ENCODE measurements at places on chromosomes 2 and 18. TPM values are rescaled to one million over a fixed set of nuclear protein-coding genes. Genes with fewer than 3 reads are reported as not detected.

GRCh38 chr2:10346929-10347561 lies 44.3 kb downstream of the HPCAL1 start:
- no peak for DNase-seq

GRCh38 chr2:16553226-16553625 lies 112.4 kb downstream of the CYRIA start:
- DNase-seq, result peak; percentile 15

- DNase-seq, result peak; percentile 44
Observed at GRCh38 chr2:10434886-10435819, 13.0 kb downstream of the ODC1 start.

- no peak for DNase-seq
Observed at GRCh38 chr18:42921226-42921737, 194.2 kb downstream of the RIT2 start.

- peak; percentile 64 for DNase-seq
Observed at GRCh38 chr2:73952499-73953446, 26.1 kb downstream of the DGUOK start.

- DNase-seq, result no peak
Observed at GRCh38 chr2:47218899-47219525, 63.9 kb upstream of the STPG4 start.

GRCh38 chr2:169464882-169465281 lies 14.4 kb upstream of the BBS5 start:
- no peak for DNase-seq

DNA sequence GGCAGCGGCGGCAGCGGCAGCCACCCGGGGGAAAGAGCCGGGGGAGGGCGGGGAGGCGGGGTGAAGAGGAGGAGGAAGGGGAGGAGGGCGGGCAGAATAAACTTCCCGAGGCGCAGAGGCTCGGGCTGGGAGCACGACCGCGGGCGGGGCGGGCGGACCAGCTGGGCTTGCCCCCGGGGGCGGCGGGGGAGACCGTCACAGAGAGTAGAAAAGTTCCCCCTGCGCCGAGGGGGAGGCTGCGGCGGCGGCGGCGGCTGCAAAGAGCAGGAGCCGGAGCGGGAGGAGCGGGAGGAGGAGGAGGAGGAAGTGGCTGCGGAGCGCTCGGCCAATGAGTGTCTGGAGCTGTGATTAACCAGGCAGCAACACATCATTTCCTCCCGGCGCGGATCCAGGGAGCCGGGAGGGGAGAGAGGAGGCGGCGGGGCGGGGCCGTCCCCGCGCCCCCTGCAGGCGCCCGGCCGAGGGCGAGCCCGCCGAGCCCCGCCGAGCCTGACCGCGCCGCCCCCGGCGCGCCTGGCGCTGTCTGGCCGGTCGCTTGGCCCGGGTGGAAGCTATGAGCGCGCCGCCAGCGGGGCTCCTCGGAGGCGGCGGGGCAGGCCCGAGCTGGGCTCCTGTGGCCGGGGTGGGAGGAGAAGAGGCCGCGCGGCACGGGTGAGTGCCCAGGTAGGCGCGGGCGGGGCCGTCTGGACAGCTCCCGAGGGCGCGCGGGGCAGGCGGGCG lies at the start of gene ACVR1:
Gene ACVR1 (minus strand): TSS at position 265 of the 720 bp plus-strand sequence. CDS start 76,837 bp downstream, outside the sequence.
- peak; percentile 99 for DNase-seq

GRCh38 chr2:197805715-197806633 lies 1.6 kb downstream of the PLCL1 start:
- DNase-seq, result no peak

- DNase-seq, result no peak
Observed at GRCh38 chr2:42849311-42849710, 56.9 kb upstream of the HAAO start.

DNA sequence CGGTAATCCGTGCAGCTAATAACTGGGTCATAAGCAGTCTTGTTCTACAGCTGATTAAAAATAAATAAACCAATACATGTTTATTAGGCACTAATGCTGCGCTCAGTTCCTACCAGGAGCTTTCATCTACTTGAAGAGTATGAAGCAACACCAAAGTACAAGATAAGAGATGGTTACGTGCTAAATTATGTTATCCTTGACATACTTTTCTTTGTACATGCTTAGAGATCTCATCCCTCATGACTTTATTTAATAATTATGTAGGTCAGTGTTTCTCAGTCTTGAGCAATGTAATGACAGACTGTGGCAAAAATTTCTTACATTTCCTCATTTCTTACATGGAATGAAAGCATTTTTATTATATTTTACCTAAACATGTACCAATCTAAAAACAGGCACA lies 54.6 kb upstream of the COBLL1 start:
- peak; percentile 31 for DNase-seq

DNA sequence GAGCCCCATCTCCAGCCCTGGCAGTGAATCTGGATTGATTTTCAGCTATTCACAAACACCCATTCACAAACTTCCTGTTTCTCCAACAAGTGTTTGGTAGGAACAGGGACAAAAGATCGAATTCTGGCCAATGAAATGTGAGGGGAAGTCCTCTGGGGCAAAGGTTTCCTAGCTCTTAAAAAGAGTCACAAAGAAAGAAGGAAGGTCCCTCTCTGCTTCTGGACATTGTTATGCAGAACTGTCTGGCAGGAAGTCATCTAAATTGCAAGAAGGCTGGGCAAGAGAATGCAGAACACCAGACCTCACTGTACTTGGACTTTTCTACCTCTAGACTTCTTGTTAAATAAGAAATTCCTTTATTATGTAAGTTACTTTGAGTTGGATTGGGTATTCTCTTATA lies 137.3 kb downstream of the CCDC148 start:
- DNase-seq, result no peak

DNA sequence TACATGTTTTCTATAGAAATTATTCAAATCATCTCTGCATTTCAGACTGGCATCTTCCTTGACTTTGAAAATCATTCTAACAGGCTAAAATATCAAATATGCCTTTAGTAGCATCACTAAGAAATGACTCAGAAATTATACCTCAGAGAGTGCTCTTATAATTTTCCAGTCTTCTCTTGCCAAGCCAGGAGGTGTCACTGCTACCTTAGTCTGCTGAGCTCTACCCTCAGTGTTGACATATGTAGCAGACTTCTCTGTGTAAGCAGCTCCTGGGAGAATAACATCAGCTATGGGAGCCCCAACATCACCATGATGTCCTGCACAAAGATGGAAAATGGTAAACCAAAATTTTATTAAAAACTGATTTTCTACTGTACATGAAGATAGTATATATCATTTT lies 31.6 kb downstream of the NDUFS1 start:
- DNase-seq, result no peak

DNA sequence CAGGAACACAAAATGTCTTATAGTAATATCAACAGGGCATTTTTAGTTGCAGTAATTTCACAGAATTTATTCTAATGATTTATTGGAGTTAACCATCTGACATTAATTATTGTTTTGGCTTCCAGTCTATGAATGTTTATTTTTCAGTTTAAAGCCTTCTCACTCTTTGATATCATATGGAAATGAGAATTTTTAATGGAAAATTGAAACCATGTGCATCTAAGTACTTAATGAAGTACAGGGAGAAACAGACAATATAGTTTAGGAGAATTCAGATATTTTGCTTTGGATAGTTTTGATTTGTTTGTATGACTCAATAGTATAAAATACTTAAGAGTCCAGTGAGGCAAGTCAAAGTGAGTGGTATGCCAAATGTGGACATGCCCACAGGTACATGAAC lies 126.1 kb downstream of the OLA1 start:
- no peak for DNase-seq

DNA sequence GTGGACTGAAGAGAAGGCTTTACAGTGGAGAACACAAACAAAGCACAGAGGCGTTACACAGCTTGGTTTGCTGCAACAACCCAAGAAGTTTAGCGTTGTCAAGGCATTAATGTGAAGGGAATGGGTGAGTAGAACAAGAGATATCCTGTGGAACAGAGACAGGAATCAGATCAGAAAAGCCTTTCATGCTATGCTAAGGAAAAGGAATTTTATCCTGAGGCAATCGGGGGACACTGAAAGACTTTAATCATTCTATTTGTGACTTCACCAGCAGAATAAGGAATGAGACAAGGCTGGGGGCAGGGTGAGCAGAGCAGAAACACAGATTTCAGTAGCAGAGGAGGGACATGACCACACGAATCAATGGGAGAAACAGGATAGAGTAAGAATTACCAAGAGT lies 600.7 kb downstream of the IRS1 start:
- no peak for DNase-seq

DNA sequence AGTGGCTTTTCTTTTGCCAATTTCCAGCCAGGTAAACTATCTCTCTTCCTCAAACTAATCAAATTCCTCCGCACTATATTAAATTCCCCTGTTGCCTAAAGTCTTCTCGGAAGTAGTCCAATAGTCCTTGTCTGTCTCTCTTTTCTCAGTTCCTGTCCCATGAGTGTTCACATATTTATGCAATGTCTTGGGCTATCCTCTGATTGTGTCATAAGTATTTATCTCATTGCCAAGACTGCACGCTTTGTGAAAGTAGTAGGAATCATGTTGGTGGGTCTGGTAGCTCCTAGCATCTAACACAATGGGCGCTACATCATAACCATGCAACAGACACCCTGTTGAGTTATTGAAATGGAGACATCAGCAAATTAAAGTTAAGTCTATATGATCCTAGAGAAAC lies 59.9 kb upstream of the POU3F3 start:
- DNase-seq, result no peak

DNA sequence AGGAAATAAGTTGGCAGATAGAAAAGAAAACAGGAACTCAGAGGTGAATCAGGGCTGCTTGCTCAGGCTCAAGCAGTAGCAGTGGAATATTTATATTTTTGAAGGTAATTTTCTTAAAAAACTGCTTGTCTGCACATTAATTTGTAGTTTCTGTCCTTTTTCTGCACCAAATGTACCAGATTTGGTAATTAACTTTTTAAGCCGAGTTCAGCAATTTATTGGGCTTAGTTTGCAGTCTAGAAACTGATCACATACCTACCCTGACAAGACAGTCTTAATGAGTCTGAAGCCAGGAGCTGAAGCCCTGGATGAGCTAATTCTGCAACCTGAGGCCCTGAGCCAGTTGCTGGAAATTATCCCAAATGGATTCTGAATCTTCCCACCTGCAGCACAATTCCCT lies 647.0 kb downstream of the TDRD15 start:
- no peak for DNase-seq

GRCh38 chr18:37529863-37530262 lies 35.7 kb downstream of the CELF4 start:
- DNase-seq, result no peak

DNA sequence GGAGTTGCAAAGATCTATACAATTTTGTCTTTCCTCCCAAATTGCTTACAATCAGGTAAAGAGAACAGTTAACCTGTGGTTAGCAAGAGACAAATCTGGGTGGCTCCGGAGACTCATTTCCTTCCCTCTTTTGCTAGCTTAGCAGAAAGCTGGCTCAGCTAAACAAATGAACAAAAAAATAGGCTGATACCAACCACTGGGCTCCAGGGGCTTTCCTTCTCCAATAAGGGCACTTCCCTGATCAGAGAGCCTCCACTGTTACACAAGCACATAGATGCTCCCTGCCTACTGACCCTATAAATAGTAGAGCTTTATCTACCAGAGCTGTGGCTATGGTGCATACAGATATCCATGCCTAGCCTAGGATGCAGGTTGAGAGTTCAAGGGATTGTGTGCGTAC lies 90.1 kb upstream of the ARL5A start:
- DNase-seq, result no peak

DNA sequence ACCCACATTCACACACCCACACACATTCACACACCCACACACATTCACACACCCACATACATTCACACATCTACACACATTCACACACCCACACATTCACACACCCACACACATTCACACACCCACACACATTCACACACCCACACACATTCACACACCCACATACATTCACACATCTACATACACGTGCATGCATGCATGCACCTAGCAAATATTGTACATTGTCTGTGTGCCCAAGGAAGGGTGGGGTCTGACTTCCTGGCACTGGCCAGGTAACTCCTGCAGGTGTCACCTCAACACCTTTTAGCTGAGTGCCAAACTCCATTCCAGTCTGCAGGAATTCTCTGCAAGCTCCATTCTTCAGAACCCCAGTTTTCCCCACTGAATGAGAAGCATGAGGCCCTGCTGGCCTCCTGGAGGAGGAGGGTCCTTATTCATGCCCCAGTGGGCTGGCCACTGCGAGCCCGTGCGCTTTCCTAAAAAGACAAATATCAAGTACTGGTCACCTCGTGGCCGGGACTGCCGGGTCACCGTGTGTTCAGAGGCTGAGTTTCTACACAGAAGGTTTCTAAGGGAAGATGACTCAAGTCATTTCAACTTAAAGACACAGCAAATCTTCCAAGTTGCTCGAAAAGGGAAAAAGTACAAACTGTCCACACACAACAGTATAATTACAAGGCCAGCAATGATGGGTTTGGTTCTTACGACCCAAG lies 131.5 kb downstream of the HDAC4 start:
- no peak for DNase-seq

DNA sequence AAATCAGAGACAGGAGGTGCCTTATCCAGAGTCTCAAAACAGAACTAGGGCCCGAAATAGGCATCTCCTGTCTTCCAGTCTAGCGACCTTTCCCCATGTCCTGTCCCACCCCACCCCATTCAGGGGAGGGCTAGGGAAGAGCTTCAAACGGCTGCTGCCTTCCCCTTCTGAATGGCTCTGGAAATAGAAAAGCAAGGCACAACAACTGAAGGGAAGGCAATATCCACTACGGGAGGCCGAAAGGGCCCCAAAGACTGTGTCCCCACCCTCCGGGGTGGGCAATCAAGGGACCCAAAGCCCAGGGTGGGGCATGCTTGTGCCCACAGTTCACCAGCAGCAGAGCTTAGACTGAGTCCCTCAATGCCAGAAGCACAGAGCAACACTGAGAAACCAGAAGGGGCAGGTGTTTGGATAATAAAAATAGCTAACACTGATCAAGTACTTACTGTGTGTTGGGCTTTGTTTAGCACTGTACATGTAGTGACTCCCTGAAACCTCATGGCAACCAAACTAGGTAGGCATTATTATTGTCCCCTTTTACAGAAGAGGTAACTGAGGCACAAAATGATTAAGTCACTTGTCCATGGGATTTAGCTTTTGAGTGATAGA lies 38.5 kb downstream of the CYRIA start:
- no peak for DNase-seq

- DNase-seq, result peak; percentile 57
Observed at GRCh38 chr2:149858901-149859634, 271.5 kb upstream of the MMADHC start.

- DNase-seq, result peak; percentile 27
Observed at GRCh38 chr2:19899985-19900930, 1.5 kb downstream of the TTC32 start.

GRCh38 chr2:152542995-152543481 lies 174.2 kb downstream of the PRPF40A start:
- peak; percentile 99 for DNase-seq

DNA sequence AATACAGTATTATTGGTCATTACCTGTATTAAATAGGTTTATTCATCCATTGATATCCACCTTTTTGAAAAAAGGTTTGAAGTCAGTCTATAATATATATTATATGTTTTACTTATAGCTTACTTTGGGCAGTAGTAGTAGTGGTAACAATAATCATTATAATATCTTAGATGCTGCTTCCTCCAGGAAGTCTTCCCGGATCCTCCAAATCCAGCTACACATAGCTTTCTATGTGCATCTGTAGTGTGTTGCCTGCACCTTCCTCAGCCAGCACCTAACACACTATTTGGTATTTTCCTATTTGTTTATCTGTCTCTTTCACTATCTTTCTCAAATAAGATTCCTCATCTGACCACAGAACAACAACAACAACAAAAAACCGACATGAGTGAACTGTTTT lies 81.0 kb downstream of the PRKCE start:
- DNase-seq, result no peak

Gene SNTG2
- total RNA-seq, result not detected

Gene POTEC
- not detected for total RNA-seq

Gene KCNJ3
- not detected for total RNA-seq

Gene LOXL3
- 12.6 TPM for total RNA-seq

Gene FNDC4
- total RNA-seq, result 18.3 TPM

Gene SIX2
- not detected for total RNA-seq

Gene PSTPIP2
- total RNA-seq, result 8.2 TPM

Gene NAT8
- total RNA-seq, result not detected

Measured in fibroblast of lung (primary cell).